ENCODE measurements at places on chromosomes 16 and 17.

DNA sequence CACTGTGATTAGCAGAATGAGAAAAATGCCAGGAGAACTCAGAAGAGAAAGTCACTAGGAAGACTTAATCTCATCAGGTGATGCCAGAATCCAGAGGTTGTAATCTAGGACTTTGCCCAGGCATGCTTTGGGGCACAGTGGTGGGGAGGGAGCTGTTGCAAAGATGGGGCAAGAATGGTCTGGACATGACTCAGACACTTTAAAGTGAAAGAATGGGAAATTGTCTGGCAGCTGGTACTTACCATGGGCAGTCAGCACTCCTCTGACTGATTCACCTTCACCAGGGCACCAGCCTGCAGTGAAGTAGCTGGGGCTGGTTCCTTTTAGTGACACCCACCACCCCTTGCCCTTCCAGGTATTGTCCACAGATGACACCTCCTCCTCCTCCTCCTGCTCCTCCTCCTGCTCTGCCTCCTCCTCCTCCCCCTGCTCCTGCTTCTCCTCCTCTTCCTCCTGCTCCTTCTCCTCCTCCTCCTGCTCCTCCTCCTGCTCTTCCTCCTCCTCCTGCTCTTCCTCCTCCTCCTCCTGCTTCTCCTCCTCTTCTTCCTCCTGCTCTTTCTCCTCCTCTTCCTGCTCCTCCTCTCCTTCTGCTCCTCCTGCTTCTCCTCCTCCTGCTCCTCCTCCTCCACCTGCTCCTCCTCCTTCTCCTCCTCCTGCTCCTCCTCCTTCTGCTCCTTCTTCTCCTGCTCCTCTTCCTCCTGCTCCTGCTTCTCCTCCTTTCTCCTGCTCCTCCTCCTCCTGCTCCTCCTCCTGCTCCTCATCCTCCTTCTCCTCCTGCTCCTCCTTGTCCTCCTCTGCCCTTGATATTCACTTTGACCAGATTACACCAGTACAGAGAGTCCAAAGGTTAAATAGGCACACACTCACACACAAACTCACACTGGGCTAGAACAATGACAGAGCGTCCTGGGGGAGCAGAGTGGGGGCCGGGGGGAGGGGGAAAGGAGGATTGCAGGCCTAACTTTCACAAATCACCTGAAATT is at the start of gene CHD9NB:
Gene CHD9NB, minus strand, starts transcription at position 379 of the 983 bp plus-strand sequence. CDS start 8,739 bp downstream, outside the sequence.
- no peak for DNase-seq

- no peak for DNase-seq
Measured at GRCh38 chr17:82095777-82096708, 2.0 kb downstream of the FASN start.

GRCh38 chr16:5642011-5642410 is 544.4 kb upstream of the EEF2KMT start:
- no peak for DNase-seq

DNA sequence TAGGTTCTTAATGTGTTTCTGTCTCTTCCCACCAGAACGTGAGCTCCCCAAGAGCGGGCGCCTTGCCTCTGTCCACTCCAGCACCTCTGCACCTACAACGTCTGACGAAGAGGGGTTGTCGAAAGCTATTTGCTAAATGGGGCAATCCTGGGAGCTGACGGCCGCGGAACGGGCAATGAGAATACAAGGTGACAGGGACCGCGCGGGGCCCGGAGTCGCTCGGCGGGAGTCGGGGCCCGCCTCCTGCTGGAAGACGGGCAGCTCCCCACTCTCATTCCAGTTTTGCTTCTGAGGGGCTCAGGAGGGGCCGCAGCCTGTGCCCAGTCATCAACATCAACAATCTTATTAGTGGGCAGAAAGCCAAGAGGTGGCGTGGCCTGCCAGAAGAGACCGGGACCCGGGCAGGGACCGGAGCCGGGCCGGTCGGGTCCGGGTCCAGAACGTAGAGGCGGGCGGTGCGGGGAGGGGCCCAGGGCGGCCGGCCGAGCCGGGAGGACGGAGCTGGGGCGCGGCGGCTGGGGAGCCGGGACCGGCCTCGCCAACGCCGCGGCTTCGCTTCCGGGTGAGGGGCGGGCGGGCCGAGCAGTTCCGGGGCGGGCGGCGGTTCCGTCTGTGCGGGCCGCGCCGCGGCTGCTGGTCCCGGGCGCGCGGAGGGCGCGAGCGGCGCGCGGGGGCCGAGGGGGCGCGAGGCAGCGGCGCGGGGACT is at the start of gene MOSMO:
Gene MOSMO, plus strand, starts transcription at position 603 of the 706 bp plus-strand sequence. CDS start 191 bp downstream, outside the sequence.
- DNase-seq = peak; percentile 25

GRCh38 chr17:36689089-36689667 is 87.8 kb downstream of the MRM1 start:
- DNase-seq = no peak

DNA sequence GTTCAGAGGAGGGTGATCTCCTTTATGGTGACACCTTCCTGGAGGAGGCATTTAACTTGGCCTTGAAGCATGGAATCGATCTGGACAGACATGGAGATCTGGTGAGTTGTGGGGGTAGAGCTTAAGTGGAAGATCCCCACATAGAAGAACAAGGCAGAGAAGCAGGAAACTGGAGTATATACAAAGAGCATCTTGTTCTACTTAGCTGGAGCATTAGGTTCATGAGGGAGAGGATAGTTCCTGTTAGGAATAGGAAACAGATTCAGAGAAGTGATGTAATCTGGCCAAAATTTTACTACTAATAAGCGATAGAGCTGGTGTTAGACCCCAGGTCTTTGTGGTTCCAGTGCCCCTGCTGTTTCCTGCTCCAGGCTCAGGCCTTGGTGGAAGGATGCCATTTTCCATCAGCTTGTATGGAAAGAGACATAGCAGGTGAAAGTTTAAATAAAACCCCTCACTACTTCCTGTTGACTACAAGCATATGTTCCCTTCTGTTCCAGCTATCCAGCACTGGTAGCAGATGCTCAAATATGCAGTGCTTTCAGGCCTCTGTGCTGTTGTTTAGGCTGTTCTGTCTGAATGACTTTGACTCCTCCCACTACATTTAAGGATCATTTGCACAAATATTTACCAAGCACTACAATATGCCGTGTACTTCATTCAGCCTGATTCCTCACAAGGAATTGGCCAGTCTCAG is 9.4 kb downstream of the RPAIN start:
- no peak for DNase-seq

GRCh38 chr17:80926591-80927250 is 64.9 kb upstream of the CHMP6 start:
- no peak for DNase-seq

GRCh38 chr16:61042737-61043136 is 993.5 kb downstream of the CDH8 start:
- no peak for DNase-seq

DNA sequence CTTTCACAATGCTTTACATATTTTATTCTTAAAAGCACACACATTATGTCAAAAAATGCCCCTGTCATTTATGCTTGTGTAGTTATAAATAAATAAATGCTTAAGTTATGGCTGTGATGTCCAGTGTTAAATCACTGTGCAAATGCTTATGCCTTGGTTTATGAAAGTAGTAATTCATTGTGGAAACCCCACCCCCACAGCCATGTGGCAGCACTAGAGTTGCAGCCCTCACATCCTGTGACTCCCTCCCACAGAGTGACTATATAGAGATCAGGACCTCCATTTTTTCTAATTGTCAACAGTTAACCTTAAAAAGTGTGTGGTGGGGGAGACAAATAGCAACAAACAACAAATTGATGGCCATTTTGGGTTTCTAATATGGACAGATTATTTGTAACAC is 2.4 kb downstream of the SKAP1 start:
- peak; percentile 60 for DNase-seq

- no peak for DNase-seq
Measured at GRCh38 chr16:87698676-87699199, 67.0 kb downstream of the KLHDC4 start.

GRCh38 chr17:59193336-59193862 is 16.4 kb upstream of the SMG8 start:
- DNase-seq = no peak

DNA sequence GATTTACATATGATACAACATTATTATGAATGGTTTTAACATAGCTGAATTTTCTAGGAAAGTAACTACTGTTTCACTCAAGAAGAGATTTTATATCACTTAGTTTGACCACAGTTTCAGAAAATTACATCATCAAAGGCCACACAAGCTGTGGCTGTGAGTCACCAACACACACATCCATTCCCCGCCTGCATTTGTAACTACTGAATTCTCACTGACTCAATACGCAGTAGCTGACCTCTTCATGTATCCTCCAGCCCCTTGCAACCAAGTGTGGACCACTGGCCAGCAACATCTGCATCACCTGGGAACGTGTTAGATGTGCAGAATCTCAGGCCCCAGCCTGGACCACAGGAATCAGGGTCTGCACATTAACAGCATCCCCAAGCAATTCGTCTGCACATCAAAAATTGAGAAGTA is 197.6 kb downstream of the XYLT1 start:
- DNase-seq = peak; percentile 30

DNA sequence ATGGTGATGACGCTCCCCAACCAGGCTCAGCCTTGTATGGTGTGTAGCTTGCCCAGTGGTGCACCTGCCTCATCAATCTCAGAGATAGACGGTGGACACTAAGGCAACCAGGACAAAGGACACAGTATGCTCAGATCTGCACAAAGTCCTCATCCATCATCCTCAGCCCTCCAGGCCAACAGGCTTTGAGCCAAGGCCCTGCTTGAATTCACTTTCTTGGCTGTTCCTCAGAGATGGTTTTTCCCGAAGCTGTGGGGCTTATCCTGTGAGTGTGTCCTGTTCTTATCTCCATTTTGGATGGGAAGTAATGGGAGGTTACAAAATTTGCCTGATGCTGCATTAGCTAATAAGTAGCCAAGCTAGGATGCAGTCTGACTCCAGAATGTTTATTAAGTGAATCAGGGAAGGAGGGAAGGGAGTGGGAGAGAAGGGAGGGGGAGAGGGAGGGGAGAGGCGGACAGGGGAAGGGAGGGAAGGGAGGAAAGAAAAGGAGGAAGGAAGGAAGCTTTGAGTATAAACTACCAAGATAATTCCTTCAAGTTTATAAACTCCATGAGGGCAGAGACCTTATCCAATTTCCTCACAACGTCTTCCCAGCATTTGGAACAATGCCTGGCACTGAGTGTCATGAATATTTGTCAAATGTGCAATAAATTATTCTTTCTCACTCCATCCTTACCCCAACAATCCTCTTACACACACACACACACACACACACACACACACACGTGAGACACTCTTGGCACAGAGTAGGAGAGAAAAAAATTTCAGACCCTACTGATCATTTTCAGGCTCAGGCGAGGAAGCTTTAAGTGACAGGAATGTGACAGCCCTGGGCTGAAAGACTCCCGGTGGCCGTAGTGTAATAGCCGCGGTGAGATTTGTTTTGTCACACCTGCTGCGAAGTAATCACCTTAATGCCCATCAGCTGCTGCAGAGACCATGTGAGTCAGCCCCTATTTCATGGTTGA is 84.3 kb downstream of the BMERB1 start:
- no peak for DNase-seq

GRCh38 chr16:83689385-83689831 is 118.4 kb upstream of the HSBP1 start:
- DNase-seq = no peak

DNA sequence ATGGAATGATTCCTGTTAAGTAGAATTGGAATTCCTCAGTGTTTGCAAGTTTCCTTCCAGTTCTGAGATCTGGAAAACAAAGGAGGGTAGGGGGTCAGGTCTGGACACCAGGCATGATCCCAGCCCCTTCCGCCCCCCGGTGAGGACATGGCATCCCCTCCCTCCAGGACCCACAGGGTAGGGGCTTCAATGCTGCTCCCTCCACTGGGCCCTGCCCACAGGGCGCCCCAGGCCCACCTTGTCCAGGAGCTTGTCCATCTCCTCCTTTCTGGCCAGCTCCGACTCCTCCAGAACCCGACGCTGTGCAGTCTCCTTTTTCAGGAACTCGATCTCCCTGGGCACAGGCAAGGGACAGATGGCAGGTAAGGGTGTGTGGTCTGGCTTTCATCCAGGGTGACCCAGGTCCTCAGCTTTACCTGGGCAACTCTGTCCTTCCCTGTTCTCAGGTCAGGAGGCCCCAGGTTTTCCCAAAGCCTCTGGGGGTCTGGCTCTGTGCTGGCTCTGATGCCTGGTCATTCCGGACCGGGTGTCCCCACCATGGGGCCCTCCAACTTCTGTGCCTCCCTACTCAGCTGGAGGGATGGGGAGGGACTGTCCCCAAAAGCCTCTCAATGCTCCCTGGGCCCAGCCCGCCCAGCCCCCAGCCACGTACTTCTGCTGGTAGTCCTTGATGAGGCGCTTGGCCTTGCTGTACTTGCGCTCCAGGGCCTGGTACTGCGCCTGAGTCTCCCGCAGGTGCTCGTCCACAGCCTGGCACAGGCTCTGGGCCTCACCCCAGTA is 5.5 kb upstream of the SAMD14 start:
- DNase-seq = no peak

- no peak for DNase-seq
Measured at GRCh38 chr17:31490671-31491375, 99.3 kb downstream of the RAB11FIP4 start.

DNA sequence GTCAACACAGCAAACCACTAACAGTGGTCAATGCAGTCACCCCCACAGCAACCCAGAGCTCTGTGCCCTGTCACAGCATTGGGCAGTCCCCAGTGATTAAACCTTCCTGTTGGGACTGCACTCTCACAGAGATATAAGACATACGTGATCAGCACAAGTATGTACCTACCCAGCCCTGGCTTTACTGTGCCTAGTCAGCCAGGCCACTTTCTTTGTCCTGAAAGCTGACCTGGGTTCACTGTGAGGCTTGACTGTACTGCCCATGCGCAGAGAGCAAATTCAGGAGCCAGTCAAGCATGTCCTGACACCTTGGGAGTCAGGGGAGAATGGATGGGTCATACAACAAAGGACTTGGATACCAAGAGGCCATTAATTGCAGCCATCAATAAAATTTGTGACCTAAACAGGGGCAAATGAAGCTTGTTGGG is 10.9 kb upstream of the TMEM170A start:
- no peak for DNase-seq

- DNase-seq = no peak
Measured at GRCh38 chr16:15690296-15690695, 40.3 kb downstream of the NDE1 start.

DNA sequence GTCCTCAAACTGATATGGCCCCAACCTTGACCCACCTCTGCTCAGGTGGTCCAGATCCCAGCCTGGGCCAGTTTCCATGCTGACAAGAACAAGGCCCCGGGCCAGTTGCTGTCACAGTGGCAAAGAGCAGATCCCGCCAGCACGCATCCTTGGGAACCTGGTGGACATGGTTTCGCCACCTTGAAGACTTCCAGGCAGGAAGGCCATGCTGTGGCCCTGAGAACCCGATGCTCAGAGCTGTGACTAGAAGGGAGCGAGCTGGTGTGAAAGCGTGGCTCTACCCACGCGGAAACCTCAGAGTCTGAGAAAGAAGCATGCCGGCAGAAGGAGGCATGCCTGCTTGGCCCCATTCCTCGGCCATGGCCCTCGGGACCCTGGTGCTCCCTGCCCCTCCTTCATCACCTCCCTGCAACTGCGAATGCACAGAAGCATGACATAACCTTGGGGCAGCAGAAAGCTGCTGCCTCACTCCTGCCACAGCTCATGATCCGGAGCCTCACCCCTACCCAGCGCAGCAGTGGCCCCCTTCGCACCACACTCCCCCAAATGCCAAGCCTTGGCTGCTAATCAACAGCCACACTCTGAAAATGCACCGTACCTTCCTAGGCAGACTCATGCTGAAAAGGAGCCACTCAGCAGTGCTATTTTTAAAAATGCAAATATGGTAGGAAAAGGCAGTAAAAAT is 33.2 kb downstream of the UBE2O start:
- DNase-seq = no peak
